Esophagus muscularis mucosa (tissue), 4 donors: ENCODE measurements at places on chromosomes 1 and 21. TPM values are rescaled to one million over a fixed set of nuclear protein-coding genes. Genes with fewer than 3 reads are reported as not detected.

DNA sequence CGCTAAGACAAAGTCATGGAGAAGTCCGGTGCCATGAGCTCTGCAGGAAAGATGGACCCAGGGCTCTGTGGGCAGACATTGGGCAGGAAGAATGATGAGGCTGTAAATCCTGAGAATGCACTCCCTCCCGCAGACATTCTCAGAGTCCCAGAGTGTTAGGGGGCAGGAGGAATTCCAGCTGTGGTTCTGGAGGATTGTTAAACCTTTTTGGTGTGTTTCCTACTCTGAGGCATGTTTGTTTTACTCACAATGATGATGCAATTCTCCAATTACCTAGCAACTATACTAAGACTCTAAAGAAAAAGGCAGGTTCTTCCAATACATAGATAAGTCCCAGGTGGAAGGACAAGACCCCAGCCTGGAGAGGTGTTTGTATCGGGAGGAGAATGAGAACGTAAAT, 2.8 kb upstream of the CAPN9 start:
- H3K4me1 ChIP-seq: no peaks in the 10 kb centered on the region
- H3K27me3 ChIP-seq: no peaks in the 10 kb centered on the region
- no peak for DNase-seq

- no peak for DNase-seq
- H3K4me1 ChIP-seq: no peaks in the 10 kb centered on the region
- no peak overlapping the region for H3K4me3 ChIP-seq
Observed at GRCh38 chr1:66840929-66841328, 39.9 kb upstream of the INSL5 start.

- H3K4me1 ChIP-seq: peaks cover 7% of the 10 kb centered on the region
- no peaks in the 10 kb centered on the region for H3K27me3 ChIP-seq
- no peak overlapping the region for H3K27ac ChIP-seq
Observed at GRCh38 chr1:160200786-160201185, 4.4 kb upstream of the PEA15 start.

DNA sequence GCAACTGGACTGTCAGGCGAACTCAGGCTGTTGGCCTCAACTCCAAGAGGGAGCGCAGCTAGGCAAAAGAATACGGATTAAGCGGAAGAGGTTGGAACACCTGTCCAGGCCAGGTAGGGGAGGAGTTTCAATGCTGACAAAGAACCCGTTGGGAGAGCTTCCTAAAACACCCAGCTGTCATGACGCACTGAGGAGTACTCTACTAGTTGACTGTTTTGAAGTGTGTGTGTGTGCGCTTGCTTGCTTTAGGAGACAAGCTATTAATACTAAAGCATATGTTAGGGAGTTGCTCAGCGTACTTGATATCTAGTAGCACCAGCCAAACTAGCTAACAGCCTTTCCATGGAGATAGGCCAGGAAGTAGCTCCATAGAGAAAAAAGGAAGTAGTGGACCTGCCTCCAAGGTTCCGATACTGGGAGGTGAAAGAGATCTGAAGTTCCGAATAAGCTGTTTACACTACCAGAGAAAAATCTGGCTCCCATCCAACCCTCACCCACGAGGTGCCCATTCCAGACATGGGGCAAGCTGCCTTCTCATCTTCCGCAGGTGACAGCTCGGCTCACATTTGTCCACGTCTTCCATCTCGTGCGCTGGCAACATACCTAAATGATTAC, 974 bp upstream of the FNBP1L start:
- H3K36me3 ChIP-seq: no peaks in the 10 kb centered on the region
- no peak overlapping the region for H3K27ac ChIP-seq
- no peak for DNase-seq
- H3K4me3 ChIP-seq: peak overlapping the region; percentile 84
- H3K4me1 ChIP-seq: peaks cover 29% of the 10 kb centered on the region

DNA sequence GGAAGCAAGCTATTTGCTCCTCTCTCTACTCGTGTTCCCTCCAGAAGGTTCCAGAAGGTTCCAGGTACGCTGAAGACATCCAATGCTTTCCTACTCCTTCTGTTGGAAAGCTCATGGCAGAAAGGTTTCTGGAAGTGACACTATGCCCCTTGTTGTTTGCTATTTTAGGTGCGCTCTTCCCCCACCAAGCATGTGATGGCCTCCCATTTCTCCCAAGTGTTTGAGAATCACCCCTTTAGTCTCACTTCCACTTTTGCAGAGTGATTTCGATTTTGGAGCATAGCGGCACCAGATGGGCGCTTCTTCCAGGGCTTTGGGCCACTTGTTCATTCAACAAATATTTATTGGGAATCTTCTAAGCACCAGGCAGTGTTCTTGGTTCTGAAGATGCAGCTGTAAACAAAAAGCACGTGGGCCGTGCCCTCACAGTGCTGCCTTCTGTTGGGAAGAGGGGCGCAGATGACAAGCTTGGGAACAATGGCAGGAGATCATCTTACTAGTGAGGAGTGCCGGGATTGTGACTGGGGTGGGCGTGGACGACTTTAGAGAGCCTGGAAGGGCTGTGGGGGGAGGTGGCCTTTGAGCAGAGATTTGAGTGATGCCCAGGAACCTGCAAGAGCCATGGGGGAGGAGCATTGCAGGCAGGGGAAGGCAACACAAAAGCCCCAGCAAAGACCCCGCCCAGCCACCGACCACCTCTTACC, 43.0 kb upstream of the TARDBP start:
- H3K27me3 ChIP-seq: no peaks in the 10 kb centered on the region
- DNase-seq: no peak
- no peaks in the 10 kb centered on the region for H3K36me3 ChIP-seq

DNA sequence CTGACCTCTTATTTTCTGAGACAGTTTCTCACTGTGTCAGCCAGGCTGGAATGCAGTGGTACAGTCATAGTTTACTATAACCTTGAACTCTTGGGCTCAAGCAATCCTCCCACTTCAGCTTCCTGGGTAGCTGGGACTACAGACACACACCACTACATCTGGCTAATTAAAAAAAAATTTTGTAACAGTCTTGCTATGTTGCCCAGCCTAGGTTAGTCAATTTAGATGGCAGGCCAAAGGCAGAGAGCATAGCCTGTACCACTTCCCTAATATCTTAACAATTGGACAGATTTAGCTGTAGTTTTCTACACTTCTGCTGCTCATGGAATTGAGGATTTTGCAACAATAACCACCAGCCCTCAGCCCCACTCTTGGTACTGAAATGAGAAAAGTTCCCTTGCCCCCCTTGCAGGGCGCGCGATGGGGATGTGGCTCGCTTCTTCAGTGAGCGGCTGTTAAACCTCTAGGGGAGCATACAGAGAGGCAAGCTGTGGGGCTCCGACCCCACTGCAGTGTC, 34.9 kb upstream of the PTGFRN start:
- peaks cover 43% of the 10 kb centered on the region for H3K4me1 ChIP-seq
- H3K4me3 ChIP-seq: no peak overlapping the region
- no peaks in the 10 kb centered on the region for H3K27me3 ChIP-seq
- H3K27ac ChIP-seq: no peak overlapping the region

DNA sequence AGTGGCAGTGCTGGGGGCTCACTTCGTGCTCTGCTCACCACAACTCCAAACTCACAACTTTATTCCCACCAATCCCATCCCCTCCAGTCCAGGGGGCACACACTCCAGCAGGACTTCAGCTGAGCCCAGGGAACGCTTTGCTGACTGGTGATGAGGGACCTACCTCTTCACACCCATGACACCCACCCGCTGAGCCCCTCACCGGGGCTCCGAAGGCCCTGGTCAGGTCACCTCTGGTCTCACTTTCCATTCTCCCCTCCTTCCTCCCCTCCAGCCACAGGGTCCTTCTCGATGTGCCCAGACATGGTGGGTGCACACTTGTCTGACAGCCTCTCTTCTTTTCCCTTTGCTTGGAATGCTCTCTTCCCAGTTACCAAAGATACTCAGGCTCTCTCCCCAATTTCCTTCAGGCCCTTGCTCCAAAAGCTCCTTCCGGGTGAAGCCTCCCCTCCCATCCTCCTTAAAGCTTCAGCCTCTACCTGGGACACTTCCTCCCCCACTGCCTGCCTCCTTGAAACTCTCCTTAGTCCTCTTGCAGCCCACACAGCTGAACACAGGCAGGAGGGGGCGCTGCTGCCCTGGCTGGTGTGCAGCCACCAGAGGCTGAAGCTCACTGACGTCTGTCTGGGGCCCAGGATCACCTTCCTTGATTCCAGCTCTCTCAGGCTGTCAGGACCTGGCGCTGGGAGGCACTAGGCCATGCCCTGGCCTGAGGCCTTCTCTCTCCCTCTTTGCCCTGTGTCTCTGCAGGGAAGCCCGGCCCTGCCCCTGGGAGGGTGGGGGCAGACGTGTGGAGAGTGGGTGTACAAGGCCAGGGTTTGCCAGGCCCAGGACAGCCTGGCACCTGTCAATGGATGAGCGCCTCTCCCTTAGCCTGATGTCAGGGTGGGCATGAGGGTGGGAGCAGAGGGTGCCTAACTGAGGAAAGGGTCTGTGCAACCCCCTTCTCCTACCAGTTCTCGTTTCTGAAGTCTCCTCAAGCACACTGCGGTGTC, 1.6 kb downstream of the KCNE1 start:
- peak overlapping the region; percentile 11 for H3K4me3 ChIP-seq
- no peak for DNase-seq
- H3K4me1 ChIP-seq: peaks cover 17% of the 10 kb centered on the region
- H3K27me3 ChIP-seq: no peaks in the 10 kb centered on the region
- H3K27ac ChIP-seq: peak overlapping the region; percentile 12

GRCh38 chr1:156492591-156493080, 7.9 kb downstream of the MEF2D start:
- H3K4me1 ChIP-seq: peaks cover 100% of the 10 kb centered on the region
- H3K4me3 ChIP-seq: peak overlapping the region; percentile 21
- H3K36me3 ChIP-seq: no peaks in the 10 kb centered on the region
- no peak for DNase-seq
- no peaks in the 10 kb centered on the region for H3K27me3 ChIP-seq

- peaks cover 97% of the 10 kb centered on the region for H3K36me3 ChIP-seq
- H3K27me3 ChIP-seq: no peaks in the 10 kb centered on the region
- H3K27ac ChIP-seq: no peak overlapping the region
- H3K4me3 ChIP-seq: no peak overlapping the region
- DNase-seq: no peak
- H3K4me1 ChIP-seq: no peaks in the 10 kb centered on the region
Observed at GRCh38 chr1:19179597-19180264, 30.3 kb downstream of the UBR4 start.

GRCh38 chr1:183583466-183583865, 6.8 kb downstream of the NCF2 start:
- no peaks in the 10 kb centered on the region for H3K27me3 ChIP-seq
- no peaks in the 10 kb centered on the region for H3K36me3 ChIP-seq
- no peak overlapping the region for H3K4me3 ChIP-seq
- no peak overlapping the region for H3K27ac ChIP-seq
- H3K4me1 ChIP-seq: no peaks in the 10 kb centered on the region
- no peak for DNase-seq

GRCh38 chr1:59678040-59678439, 136.7 kb upstream of the HOOK1 start:
- H3K4me3 ChIP-seq: no peak overlapping the region
- no peak for DNase-seq
- no peaks in the 10 kb centered on the region for H3K36me3 ChIP-seq
- no peaks in the 10 kb centered on the region for H3K27me3 ChIP-seq
- peaks cover 68% of the 10 kb centered on the region for H3K4me1 ChIP-seq

- no peak overlapping the region for H3K4me3 ChIP-seq
- H3K27me3 ChIP-seq: no peaks in the 10 kb centered on the region
- no peaks in the 10 kb centered on the region for H3K4me1 ChIP-seq
- no peak for DNase-seq
- H3K36me3 ChIP-seq: no peaks in the 10 kb centered on the region
- no peak overlapping the region for H3K27ac ChIP-seq
Observed at GRCh38 chr1:159250638-159251216, 46.1 kb downstream of the ACKR1 start.

DNA sequence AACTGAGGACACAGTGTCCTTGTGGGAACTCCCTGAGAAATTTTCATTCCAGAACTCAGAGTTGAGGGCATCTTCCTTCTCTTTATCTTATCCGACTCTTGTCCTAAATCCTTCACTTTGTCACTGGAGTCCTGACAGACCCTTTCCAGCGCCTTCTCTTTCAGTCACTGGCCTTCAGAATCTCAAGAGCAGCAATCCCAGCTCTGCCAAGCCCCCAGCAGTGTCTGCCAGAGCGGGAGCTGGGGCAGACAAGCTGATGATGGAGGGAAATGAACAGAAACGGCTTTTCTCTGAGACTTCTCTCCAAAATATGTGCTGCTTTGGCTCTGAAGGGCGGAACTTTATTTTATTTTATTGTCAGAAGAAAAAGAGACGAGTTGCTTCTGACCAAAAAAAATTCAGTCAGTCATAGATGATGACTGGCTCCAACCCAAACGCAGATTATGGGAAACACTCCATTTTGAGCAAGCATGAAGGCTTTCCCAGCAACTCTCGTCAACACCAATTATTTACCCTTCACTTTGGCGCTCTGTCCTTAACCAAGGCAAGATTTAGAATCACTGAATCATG, 32.2 kb downstream of the MIS18A start:
- no peak overlapping the region for H3K4me3 ChIP-seq
- no peaks in the 10 kb centered on the region for H3K36me3 ChIP-seq
- peaks cover 14% of the 10 kb centered on the region for H3K4me1 ChIP-seq
- H3K27me3 ChIP-seq: no peaks in the 10 kb centered on the region
- peak; percentile 60 for DNase-seq

DNA sequence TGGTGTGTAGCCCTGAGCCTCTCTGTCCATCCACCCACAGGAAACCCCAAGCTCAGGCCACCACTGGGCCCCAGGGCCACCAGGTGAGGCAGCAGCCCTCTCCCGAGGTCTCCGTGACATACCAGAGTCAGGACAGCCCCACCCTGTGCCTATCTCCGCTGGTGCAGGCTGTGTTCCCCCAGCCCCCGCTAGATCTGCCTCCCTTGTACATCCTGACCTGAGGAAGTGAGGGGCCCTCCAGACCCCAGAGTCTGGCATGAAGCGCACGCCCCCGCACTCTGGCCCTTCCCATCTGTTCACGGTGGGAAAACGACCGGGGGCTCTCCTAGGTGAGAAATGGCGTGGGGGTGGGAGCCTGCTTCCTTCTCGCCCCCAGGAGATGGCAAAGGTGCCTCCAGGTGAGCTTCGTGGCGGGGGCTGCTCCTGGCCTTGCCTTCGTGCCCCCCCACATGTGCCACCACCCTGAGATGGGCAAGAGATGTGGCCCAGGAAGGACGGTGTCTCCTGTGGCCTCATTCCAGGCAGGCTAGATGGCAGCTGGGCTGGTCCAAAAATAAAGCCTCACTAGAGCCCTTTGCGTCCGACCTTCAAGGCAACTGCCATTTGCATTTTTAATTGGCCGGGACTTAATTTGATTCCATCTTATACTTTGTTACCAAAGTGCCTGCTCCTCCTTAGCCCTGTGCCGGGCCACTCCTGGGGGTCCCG, 3.1 kb downstream of the GABRD start:
- peaks cover 27% of the 10 kb centered on the region for H3K4me1 ChIP-seq
- H3K4me3 ChIP-seq: no peak overlapping the region
- peaks cover 60% of the 10 kb centered on the region for H3K27me3 ChIP-seq
- DNase-seq: no peak

The PTAFR gene
- 6.2 TPM for total RNA-seq

The KLF18 gene
- not detected for total RNA-seq

The MRPL39 gene
- 29.5 TPM for total RNA-seq

The BOLA1 gene
- 42.9 TPM for total RNA-seq

The RAD54L gene
- total RNA-seq: not detected

The LMOD1 gene
- 1,259 TPM for total RNA-seq

The CELA3A gene
- total RNA-seq: not detected

The TRIM67 gene
- total RNA-seq: under 0.01 TPM

The TMEM82 gene
- not detected for total RNA-seq

The OTUD7B gene
- total RNA-seq: 33.5 TPM

The EXTL2 gene
- total RNA-seq: 21.6 TPM

The OPTC gene
- not detected for total RNA-seq

The ZNF683 gene
- not detected for total RNA-seq
